ENCODE measurements at places on chromosomes 11 and 22.

GRCh38 chr22:44080936-44081861 is 57.1 kb downstream of the PARVB start:
- DNase-seq: peak; percentile 64

- no peak for DNase-seq
Observed at GRCh38 chr11:59335001-59335400, 23.7 kb upstream of the OR5AN1 start.

- no peak for DNase-seq
Observed at GRCh38 chr22:43861529-43861928, 784 bp downstream of the SULT4A1 start.

- no peak for DNase-seq
Observed at GRCh38 chr11:118544010-118544646, 13.1 kb downstream of the TMEM25 start.

GRCh38 chr11:77425346-77425745 is 48.5 kb downstream of the PAK1 start:
- no peak for DNase-seq

DNA sequence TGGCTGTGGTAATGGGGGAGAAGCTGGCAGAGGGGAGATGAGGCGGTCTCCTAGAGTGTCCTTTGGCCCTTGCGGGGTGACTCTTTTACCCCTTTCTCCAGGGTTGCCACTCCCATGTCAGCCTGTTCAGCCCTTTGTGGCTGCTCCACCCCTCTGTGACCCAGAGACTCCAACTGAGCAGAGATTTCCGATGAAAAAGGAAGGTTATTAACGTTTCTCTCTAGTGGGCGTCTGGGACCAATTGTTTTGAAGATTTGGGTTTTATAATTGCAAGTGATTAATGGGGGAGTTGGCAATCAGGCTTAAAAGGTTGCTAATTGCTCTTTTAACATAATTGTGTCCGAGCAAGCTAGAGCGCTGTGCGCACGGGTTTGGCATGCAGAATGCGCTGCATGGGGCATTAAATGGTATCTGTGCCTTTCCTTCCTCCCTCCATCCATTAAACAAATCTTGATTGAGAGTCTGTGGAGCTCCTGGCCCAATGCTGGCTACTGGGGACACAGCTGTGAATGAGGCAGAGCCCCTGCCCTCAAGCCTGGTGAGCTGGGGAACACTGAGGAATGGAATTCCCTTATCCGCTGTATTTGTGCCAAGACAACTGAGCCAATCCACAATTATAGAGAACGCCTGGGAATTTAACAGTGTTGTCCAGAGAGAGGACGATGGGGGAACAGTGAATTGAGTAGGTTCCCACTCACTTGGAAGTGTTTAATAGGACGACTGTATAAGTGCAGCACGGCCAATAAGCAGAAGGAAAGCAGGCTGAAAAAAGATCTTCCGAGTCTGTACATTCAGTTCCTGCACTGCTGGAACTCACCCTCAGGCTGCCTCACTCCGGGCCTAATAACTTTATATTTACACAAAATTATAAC is 295.9 kb downstream of the MIAT start:
- no peak for DNase-seq

DNA sequence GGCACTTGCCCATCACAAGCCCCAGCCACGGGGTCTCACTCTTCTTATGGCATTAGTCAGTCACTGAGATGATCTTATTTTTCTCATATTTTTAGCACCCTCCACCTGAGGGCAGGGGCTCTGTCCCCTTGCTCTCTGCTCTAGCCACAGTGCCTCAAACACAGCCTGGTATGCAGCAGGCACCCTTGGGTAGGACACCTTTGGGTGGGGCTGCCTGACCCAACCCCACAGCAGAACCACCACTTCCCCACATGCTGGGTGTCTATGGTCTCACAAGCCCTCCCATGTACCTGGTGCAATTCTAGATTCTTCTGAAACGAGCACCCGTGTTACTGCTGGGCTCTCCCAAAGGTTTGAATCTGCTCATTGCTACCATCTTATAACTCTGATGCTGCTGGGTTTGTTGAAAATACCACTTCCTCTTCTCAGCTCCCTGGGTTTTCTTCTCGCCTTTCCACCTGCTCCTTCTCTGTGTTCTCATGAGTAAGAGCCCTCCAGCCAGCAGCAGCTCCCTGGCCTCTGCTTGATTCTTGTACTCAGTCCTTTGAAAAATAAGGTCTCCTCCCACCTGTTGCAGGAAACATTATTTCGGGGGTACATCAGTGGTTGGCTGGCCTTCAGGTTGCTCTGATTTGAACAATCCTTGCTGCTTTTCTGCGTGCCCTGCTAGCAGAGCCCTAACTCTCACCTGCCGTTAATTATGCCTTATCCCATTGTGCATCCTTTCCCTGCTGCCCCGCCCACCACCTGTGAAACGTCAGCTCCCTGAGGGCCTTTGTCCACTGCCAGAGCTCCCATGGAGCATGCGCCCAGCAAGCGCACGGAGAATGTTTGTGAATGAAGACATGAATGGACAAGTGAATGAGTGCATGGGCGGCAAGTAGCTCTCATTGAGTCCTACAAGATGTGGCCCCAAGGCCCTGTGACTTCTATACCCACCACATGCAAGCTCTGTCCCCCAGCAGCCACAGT is 1181.6 kb downstream of the TBC1D22A start:
- no peak for DNase-seq

DNA sequence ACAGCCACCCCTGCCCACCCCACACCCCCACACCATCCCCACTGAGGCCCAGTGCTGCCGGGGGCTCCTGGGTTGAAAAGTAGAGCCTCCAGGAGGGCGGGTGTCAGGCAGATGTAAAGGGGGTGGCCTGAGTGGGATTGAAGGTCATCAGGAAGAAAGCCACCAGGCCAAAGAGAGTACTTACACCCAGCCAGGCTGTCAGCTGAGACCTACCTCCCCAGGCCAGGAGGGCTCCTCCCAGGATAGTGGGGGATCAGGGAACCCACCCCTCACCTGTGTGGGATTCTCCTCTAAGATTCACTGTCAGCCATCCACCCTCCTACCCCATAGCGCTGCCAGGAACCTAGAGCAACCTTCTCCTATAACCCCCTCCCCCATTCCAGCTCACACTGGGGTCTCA is 17.2 kb upstream of the FCHSD2 start:
- no peak for DNase-seq

DNA sequence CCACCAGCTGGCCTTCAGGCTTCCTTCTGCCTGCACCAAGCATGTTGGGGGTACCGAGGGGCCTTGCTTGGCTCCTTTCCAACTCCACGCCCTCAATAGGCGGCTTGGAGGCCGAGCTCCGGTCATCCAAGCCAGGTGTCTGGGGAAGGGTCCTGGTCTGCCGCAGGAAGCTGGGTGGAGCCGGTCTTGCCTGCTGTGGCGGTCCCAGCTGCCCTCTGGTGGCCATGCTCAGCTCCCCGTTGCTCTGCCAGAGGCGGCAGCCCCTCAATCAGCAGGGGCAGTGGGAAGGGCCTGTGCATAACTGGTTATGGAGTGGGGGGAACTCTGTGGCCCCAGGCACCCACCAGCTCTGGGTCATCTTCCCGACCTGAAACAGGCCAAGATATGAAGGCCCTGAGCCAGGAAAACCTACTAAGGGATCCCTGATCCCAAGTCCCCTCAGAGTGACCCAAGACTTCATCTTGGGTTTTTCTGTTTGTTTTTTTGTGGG is 3.2 kb downstream of the ARVCF start:
- peak; percentile 54 for DNase-seq

Measured in CD4-positive, alpha-beta T cell treated with Interleukin-1 beta for 1 hour (primary cell).